ENCODE measurements at places on chromosomes 5 and 9.

DNA sequence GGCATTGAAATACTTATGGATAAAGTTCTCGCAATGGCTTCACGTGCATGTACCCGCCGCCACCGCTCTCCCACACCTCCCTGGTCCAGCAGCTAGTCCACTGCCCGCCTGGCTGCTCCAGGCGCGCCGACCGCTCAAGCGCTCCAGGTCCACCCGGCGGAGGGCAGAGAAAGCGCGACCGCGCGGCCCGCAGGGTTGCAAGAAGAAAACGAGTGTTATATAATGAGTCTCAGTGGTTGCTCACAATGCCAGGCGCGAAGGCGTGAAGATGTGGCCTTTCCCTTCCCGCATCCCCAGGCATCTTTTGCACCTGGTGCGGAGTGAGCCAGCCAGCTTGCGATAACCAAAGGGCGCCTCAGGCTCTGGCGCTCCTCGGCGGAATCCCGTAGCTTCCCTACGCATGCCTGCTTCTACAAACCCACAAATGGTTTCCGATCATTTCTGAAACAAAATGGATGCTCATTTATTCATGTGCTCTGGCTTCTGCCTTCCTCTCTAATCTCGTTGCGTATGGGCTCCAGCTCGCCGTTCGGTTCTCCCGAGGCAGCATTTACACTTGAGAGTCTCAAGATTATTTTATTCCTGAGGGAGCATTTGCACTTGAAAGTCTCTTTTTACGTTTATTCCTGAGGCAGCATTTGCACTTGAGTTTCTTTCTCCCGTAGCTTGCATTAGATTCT lies 25.7 kb downstream of the CDKN2A start:
- DNase-seq = no peak

- DNase-seq = no peak
These were observed 8.8 kb upstream of the SNX2 start for GRCh38 chr5:122766130-122766529.

GRCh38 chr5:95181644-95182043 lies 103.2 kb downstream of the MCTP1 start:
- DNase-seq = no peak

DNA sequence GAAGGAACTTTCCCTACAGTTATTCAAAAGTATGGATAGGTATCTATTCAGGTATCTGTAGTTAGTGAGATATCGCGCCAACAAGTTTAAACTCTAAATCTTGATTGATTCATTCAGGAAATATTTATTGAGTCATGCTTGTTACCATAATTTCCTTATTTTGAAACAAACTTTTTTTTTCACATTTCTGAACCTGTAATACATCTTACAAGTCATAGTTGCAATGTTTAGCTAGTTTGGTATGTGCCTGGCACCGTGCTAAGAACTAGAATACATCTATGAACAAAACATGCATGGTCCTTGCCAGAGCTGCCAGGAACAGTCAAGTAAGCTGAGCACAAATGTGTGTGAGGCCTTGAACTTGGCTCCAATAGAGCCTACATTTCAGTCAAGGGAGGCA lies 226.4 kb downstream of the PCSK5 start:
- DNase-seq = no peak

DNA sequence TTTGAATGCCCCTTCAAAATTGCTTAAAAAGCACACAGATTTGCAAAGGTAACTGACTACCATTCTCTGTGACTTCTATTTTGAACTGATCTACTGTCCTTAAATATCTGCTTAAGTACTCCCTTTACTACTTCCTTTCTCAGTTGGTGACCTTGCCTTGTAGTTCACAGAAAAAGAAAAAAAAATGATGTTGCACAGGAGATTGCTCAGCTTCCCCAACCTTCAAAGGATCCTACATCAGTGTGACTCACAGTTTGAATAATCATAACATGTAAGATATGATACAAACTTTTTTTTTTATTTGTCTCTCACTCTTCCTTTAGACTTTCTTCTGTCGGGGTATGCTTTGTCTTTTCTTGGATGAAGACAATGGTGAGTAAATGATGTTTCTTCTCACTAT lies 1029.6 kb downstream of the CDH12 start:
- no peak for DNase-seq
